GM12891 (cell line): ENCODE measurements at places on chromosomes 12 and 14.

DNA sequence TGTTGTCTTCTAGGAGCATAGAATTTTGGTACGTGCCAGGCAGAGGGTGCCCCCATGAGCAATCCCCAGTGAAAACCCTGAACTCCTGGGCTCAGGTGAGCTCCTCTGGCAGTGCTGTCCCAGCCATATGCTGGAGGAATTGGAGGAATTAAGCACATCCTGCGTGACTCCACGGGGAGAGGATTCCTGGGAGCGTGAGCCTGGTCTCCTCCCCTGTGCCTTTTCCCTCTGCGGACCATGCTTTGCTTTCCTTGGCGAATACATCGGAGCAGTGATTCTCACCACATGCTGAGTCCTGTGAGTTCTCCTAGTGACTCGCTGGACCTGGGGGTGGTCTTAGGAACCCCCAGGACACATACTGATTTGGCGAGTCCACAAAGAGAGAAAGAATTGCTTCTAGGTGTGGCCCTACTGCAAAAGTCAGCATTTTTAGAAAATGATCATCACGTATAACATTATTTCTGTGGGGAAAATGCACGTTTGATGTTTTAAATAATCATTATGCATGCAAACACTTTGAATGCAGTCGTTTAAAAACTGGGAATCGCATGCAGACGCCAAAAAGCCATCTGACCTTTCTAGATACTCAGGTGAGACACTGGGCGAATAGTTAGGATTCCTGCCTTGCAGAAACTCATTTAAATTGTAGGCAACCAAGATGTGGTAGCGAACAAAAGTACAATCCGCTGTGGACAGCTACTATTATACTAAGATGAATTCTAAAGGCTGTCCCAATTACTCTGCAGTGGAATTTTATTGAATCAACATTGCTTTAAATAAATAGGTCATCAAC is 370.9 kb downstream of the TMEM132D start:
- no peak for DNase-seq

GRCh38 chr14:87199381-87199780 is 793.6 kb downstream of the GALC start:
- no peak for DNase-seq

- DNase-seq: no peak
These were observed 94.7 kb upstream of the DIO3 start for GRCh38 chr14:101466456-101467180.

DNA sequence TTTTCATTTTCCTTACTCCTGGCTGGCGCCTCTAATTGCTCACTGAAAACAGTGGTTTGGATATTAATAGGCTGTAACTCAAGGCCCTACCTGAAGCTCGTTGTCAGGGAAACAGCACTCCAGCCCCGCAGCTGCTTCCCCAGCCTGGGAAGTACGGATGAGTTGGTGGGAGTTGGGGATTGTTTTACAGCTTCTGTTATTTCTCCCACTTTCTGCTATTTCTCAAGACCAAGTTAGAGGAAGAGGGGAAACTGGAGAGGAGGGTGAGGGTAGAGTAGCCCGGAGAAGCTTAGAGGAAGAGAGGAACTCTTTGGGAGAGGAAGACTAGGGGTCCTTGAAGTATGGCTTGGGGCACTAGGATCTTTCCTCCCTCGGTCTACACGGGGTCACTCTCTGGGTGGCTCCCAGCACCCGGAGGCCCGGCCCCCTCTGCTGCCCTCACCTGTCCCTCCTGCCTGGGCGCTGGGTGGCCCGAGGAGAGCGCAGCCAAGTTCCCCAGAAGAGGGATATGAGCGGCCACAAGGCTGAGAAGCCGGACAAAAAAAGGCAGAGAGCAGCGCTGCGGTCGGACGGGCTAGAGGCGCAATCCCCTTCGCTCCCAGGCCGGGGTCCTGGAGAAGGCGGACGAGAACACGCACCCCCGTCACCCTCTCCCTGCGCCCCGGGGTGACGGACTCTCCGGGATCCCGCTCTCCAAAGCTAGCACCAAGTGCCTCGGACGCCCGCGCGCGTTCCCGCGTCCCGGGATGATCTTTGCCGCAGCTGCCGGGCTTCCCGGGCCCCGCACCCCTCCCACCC is 671 bp downstream of the SPTB start:
- DNase-seq: no peak

DNA sequence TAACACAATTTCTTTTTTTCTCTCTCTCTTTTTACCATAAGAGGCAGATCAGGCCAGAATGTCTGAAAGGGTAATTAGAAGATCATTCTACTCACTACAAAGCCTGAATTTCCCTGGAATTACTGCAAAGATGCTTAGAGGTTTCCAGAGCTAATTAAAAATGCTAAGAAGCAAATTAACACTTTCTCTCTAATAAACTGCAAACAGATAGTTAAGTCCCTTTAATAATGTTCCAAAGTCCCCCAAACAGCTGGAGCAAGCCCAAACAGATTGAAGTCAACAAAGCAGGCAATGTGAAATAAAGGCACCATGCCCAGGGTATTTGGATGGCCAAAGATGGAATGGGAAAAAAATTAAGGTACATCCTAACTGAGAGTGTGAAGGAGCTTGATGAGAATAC is 208.8 kb upstream of the LRFN5 start:
- DNase-seq: no peak

DNA sequence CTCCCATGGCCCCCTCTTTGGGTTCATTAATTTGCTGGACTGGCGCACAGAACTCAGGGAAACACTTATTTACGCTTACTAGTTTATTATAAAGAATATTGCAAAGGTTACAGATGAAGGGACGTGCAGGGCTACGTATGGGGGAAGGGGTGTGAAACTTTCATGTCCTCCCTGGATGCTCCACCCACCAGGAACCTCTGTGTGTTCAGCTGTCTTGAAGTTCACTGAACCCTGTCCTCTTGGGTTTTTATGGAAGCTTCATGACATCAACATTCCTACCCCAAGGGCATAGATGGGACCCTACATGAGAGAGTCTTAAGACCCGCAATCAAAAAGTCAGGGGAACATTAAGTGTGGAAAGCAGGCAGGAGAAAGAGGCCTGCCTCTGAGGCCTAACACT is 58.1 kb downstream of the ADIPOR2 start:
- no peak for DNase-seq

DNA sequence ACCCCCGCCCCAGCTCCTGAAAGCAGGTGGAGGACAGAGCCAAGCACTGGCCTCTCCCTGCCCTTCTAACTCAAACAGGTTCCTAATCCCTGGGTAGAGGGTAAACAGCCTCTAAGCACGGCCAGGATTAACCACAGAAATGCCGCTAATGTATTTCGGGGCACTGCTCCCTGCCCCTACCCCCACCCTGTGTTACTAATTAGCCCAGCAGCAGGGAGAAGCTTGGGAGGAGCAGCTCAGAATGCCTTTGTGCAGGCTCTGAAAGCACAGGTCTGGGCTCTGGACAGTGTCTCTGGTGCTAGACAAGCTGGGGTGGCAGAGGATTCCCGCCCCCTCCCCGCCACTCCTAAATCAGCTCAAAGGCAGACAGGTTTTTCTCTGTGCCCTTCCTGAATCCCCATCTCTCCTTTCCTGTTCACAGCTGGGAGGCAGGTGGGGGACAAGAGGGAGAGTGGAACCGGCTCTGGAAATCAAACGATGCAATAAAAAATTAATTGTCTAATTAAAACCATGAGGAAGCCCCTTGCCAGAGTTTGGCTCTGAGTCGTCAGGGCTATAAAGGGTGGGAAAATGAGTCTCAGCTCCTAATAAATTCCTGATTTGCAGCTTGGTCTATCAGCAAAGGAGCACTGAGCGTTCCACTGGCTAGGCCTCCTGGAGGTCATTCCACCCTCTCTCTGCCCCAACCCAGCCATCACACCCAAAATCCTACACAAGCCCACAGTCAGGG is 53.0 kb downstream of the SMUG1 start:
- DNase-seq: no peak

- no peak for DNase-seq
These were observed 37.1 kb downstream of the CMAS start for GRCh38 chr12:22083167-22083566.

DNA sequence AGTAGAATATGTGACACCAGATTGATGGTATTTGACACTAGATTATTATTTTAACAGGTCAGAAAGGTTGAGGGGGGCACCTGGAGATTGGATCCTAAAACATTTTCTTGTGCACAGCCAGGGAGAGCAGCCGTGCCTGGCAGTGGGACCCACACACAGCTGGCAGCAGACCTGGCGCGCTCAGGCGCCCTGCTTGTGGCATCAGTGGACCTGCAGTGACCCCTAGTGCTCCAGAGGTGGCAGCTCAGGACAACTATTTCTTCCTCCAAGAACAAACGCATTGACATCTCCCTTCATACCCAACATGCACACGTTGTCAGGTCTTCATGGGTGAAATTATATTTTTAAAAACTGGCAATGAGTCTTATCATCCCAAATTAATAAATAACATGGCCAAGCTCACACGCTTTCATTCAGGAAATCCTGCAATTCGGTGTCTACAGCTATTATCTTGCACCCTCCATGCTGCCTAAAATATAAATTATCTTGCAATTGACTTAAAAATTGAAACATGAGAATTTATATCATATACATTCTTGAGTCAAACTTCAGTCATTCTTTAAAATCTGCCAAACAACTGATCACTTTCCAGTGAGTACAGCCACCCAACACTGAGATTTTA is 7.7 kb upstream of the TMEM132D start:
- peak; percentile 58 for DNase-seq
